ENCODE measurements at places on chromosomes 4 and X.

- no peak for DNase-seq
Measured at GRCh38 chr4:128380306-128380705, 92.7 kb upstream of the PGRMC2 start.

GRCh38 chr4:5137927-5138326 is 86.6 kb downstream of the STK32B start:
- no peak for DNase-seq

DNA sequence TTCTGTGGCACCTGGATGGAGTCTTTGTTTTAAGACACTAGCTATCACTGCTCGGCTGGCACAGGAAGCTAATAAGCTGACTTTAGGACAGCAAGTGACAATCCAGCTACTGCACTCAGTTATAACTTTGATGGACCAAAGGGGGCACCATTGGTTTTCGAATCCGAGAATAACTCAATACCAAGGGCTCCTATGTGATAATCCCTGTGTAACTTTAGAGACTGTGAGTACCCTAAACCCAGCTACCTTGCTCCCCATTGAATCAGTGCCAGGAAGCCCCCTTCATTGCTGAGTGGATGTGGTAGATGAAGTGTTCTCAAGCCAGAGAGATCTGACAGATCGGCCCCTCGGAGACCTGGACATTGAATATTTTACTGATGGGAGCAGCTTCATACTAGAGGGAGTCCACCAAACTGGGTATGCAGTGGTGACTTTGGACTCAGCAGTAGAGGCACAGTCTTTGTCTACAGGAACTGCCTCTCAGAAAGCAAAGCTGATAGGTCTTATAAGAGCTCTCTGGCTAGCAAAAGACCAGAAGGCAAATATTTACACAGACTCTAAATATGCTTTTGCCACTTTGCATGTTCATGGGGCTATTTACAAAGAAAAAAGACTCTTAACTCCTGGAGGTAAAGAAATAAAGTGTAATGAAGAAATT is 35.5 kb upstream of the UGT2B7 start:
- peak; percentile 20 for DNase-seq

DNA sequence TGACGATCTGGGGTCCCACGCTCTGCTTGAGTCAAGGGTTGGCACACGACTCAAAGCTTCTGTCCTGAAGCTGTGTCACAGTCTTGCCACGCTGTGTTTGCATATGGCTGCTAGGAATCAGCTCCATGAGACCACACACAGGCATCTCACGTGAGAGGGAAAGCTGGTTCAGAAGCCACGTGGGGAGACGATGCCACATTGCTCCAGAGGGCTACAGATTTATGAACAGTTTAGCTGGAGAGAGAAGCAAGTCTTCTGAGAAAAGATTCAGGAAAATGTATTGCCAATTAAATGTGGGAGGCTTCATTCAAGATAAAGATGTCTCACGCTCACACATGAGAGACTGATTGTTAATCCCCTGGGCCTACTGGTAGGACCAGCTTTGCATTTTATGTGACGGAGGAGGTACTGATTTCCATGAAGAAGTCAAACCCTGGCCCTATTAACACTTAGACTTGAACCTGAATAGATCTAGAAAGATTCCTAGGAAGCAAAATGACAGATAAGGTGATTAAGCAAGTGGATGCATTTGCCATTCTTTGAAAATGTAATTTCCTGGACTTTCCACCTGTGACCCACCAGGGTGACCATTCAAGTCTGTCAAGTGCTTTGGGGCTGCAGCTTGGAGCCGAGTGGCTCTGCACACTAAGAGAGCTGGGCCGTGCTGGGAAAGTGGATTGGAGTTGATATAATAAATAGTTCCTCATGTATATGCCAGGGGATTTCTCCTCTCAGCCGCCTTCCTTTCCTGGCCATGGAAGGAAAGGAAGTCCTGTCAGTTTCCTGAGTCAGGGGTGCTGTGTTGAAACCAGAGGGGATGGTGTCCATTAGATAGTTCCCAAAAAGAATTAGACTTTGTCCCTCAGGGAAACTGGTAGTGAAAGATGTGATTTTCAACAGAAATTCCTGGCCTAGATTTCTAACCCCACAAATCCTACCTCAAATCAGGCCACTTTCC is 29.0 kb downstream of the ENPP6 start:
- no peak for DNase-seq

GRCh38 chr4:16713271-16713670 is 185.2 kb downstream of the LDB2 start:
- DNase-seq, result no peak

GRCh38 chr4:125321709-125322365 is 7.1 kb downstream of the FAT4 start:
- DNase-seq, result no peak

DNA sequence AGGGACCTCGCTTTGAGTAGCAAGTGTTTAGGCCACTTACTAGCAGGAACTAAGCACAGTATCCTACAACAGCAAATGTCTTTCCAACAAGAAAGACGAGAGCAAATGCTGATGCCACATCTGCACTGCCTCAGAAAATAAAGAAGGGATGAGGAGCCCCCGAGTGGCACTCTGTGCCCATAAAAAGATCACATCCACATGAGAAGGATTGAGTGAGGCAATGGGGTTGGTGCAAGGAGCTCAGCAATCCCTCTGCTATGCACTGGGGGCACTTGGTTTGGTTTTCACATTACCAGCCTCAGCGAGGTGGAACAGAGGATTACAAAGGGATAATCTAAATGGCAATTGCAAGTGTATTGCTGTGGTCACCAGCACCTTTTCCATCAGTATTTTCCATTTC is 252.8 kb upstream of the SLC7A11 start:
- peak; percentile 82 for DNase-seq

DNA sequence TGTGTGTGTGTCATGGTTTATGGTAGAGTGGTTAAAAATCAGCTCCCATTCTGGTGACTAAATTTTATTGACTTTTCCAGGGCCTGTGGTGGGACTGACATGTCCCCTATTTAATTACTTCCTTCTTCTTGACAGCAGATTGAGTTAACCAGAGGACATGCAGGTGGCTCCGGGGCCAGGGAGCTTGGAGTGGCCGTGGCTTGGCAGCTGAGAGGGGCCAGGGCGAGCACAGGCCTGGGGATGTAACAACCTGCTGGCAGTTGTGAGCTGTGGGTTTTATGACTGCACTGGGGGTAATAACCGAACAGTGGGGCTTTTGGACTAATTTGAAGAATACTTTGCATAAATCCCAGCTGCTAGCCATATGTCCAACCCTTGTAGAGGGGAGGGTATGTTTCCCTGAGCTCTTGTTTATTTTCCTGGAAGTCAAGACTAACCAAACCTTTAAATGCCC is 186.0 kb downstream of the MID1IP1 start:
- DNase-seq, result peak; percentile 64

Data from NB4 (cell line).